ENCODE measurements at places on chromosomes 16 and 17. TPM values are rescaled to one million over a fixed set of nuclear protein-coding genes. Genes with fewer than 3 reads are reported as not detected.

The LGALS9 gene
- total RNA-seq = 103 TPM

The GPR179 gene
- 0.23 TPM for total RNA-seq

The TMEM114 gene
- total RNA-seq = not detected

The KRTAP1-5 gene
- total RNA-seq = not detected

The TP53TG3B gene
- not detected for total RNA-seq

The HSD11B2 gene
- total RNA-seq = 29.1 TPM

The ADAP2 gene
- 21.7 TPM for total RNA-seq

The KRTAP4-4 gene
- total RNA-seq = not detected

DNA sequence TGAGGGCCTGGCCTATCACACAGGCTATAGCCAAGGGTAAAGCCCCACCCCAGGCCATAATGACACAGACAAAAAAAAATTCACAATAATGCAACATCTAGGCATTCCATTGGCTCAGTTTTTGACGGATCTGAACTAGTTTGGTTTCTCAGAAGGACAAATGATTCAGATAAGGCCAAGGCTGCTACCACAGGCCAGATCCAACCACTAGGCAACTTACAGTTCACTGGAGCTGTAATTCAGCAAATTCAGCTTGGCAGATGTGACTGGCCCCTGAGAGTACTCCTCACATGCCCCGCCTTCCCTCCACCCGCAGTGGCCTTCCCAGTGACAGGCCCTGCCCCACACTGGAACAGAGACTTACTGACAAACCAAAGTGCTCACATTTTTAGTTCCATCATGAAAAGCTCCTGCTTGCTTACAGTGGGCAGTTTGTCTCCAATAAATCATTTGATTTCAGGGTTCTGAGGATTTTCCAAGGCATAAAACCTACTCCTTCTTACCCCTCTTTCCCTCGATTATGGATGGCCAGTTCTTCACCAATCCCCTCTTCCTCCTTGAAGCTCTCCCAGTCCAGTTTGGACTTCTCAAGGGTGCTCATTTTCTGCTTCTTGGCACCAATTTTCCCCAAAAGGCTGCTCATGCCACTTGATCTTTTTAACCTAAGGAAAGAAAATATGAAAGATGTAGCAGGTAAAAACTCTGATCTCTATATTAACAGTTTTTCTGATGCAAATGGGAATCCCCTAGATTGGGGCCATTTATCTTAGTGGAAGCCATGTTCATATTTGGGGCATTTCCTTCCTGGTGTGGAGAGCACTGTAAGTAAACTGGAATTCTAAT is 53.3 kb upstream of the BCAR1 start:
- peak; percentile 20 for DNase-seq

GRCh38 chr16:89815639-89816348 is 653 bp downstream of the FANCA start:
- DNase-seq = no peak

DNA sequence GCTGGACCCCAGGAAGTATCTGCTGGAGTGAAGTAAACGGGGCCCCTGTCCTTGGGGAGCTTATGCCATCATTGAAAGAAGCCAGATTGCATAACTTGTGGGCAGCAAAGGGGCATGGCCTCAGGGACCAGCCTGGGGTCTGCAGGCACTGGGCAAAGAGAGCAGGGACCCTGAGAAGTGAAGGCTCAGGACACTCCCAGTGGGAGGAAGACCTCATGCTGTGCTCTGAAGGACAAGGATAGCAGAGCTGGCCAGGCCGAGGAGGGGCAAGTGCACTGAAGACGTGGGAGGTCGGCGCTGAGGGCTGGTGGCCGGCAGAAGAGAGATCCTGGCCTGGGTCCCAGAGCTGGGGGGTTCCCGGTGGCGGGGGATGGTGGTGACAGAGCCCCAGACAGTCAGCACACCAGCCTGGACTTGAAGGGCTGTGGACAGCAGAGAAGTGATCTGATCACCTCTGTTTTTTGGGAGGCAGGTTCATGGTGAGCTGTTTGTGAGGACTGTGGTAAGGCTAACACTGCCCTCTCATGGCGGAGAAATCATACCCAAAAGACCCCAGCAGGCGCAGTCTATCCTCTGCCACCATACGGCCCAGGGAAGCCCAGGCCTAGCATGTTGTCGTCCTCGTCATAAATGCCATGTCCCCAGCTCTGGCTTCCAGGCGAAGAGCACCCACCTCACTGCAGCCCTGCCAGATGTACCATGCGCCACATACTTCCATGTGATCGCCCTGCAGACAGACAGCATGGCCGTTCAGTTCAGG is 7.1 kb upstream of the CNP start:
- DNase-seq = no peak

DNA sequence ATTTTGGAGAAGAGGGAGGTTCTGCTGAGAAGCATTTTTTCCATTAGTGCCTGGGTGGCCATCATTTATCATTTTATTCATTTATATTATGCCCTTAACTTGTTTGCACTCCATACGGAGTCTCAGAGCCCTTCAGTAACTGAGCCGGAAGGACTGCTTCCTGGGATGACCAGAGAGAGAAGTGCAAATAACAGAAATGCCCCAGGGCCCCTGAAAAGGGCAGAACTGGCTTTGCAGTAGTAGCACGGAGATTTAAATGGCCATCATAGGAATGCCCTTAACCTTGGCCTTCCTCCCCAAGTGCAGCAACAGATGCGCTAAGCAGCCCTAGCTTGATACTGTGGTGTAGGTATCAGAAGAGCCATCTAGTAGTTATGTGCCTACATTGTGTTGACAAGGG is 58.5 kb downstream of the NUP93 start:
- DNase-seq = no peak

GRCh38 chr16:74825016-74825415 is 50.4 kb upstream of the FA2H start:
- no peak for DNase-seq

DNA sequence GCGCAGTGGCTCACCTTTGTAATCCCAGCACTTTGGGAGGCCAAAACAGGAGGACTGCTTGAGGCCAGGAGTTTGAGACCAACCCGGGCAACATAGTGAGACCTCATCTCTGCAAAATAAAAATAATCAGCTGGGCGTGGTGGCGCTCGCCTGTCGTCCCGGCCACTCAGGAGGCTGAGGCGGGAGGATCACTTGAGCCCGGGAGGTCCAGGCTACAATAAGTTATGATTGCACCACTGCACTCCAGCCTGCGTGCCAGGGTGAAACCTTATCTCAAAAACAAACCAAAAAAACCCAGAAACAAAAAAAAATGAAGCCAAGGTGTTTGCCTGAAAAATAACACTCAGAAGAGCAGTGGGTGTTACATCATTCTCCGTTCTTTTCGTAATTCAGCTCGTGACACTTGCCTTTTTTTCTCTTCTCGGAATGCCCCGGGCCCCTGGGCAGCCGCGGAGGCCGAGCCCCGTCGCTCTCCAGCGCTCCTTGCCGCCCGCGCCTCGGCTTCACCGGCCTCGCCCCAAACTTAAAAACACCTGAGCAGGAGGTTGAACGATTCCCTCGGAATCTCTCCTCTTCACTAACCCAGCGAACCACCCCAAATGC is 17.0 kb downstream of the PRCD start:
- DNase-seq = no peak

- DNase-seq = no peak
Measured at GRCh38 chr16:82005027-82005830, 6.0 kb downstream of the SDR42E1 start.

- DNase-seq = no peak
Measured at GRCh38 chr17:9206410-9206703, 185.0 kb downstream of the NTN1 start.

GRCh38 chr17:64676763-64677162 is 14.7 kb upstream of the SMURF2 start:
- DNase-seq = no peak

DNA sequence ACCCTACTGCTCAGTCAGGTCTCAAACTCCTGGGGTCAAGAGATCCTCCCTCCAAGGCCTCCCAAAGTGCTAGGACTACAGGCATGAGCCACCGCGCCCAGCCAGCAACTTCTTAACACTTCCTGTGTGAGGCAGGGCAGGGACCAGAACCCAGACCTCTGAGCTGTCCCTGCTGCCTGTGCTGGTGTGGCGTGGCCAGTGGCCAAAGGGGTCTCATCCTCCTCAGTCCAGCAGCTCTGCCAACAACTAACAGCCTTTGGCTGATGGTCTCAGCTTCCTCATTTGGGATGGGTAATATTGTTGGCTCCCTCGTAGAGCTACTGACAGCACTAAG is 1.4 kb upstream of the LLGL1 start:
- DNase-seq = no peak

DNA sequence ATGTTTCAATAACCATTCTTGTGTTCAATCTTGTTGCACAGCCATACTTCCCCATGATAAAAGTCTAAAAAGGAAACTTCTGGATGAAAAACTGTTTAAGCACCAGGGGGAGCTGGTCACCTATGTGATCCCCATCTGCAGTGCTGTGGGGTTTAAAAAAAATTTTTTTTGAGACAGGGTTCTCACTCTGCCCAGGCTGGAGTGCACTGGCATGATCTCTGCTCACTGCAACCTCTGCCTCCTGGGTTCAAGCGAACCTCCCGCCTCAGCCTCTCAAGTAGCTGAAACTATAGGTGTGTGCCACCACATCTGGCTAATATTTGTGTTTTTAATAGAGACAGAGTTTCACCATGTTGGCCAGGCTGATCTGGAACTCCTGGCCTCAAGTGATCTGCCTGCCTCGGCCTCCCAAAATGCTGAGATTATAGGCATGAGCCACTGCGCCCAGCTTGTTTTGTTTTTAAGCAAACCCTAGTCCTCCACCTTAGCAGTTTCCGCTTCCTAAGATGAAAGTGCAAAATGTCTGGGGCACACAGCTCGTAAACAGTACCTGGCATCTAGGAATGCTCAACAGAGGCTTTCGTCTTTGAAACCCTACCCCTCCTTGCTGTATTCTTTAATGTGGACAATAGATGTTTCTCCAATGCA is 25.4 kb downstream of the DNAJA2 start:
- DNase-seq = no peak
